Left renal cortex interstitium (tissue), 4 donors: ENCODE measurements at places on chromosomes 11 and 22.

- no peak for DNase-seq
Observed at GRCh38 chr11:39674024-39674423, 1785.4 kb downstream of the LRRC4C start.

DNA sequence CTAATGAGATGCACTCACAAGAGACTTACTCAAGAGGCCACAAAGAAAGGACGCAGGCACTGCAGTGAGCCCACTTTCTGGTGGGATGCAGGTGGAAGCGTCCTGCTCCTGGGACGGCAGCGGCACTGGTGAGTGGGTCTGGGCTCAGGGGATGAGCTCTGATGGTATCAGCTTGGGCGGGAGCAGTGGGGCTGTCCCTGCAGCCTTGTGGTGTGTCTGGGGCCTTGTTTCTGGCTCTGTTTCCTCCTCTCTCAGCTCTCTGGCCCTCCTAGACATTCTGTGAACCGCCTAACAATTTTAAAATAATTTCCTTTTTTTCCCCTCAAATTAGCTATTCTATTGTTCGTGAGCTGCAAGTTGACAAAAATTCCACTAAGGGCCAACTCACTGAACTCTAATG lies 8.8 kb upstream of the ST14 start:
- DNase-seq, result no peak

- no peak for DNase-seq
Observed at GRCh38 chr11:35138058-35138457, 913 bp upstream of the CD44 start.

DNA sequence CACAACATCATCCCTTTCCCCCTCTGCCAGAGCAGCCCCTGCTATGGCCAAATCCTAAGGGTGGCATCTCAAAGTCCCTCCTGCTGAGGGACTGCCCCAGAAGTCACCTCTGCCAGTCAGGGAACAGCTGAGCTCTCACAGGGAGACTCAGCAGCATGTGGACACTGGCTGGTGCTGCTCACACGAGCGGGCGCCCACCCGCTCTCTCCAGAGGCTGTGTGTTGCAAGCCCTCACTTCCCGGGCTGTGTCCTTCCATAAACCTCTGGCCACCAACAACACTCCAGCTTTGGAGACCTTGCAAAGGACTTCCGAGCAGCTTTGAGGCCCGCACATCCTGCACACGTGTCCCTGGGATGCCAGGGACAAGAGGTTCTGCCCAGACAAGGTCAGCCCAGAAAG lies 2.8 kb downstream of the IGSF9B start:
- no peak for DNase-seq

GRCh38 chr11:1563697-1564534 lies 8.2 kb downstream of the DUSP8 start:
- DNase-seq, result no peak

- no peak for DNase-seq
Observed at GRCh38 chr22:23789638-23790037, 2.9 kb downstream of the SMARCB1 start.
